ENCODE measurements at places on chromosomes 2 and 18.

DNA sequence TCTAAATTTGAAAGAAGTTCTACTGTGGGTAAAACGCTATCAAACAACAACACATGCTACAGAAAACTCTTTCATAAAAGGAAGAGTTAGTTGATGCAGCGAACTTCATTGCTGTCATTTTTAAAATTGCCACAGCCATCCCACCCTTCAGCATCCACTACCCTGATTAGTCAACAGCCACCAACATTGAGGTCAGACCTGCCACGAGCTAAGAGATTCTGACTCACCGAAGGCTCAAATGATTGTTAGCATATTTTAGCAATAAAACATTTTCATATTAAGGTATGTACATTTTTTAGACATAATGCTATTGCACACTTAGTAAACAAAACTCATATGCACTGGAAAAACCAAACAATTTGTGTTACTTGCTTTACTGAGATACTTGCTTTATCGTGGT is 347.1 kb downstream of the CLIP4 start:
- no peak for DNase-seq

DNA sequence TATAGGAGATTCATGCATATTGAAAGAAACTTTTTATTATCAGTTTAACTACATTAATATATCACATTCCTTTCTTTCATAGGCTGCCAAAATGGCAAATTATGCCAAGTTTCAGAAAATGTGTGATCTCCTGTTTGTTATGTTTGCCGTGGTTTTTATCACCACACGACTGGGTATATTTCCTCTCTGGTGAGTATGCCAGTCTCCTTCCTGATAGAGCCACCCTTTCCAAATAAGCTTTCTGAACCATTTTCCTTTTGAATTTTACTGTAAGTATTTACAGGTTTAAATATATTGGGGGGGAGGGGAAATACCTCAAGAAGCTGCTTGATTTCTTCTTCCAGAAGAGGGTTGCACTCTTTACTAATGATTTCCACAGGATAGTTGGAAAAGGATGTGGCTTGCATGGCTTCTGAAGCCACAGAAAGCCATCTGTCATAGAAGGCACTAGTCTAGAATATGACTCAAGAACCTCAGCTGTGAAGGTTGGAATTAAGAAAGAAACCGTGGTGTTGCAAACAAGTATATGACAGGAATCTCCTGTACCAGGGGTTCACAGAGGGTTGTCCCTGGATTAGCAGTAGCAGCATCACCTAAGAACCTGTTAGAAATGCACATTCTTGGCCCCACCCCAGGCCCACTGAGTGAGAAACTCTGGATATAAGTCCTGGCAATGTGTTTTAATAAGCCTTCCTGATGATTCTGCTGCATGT is 84.5 kb upstream of the NOSTRIN start:
- DNase-seq: no peak

DNA sequence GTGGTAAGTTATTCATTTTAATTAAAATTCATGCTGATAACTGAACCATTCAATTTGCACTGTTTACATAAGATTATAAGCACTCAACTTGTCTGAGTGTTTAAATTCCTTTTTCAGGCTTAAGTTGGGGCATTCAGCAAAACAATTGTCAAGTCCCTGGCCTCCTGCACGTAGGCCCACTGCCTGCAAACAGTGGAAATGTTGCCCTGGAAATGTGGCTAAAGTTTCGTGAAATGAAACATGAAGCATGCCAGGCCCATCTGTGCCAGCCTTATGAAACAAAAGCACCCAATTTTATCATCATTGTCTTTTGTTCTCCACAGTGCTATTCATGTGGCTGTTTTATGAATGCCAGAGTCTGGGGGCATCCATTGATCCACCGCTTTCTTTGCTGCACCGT is 163.7 kb downstream of the PTGR3 start:
- no peak for DNase-seq

- DNase-seq: no peak
Observed at GRCh38 chr2:114784046-114784445, 341.6 kb downstream of the DPP10 start.

DNA sequence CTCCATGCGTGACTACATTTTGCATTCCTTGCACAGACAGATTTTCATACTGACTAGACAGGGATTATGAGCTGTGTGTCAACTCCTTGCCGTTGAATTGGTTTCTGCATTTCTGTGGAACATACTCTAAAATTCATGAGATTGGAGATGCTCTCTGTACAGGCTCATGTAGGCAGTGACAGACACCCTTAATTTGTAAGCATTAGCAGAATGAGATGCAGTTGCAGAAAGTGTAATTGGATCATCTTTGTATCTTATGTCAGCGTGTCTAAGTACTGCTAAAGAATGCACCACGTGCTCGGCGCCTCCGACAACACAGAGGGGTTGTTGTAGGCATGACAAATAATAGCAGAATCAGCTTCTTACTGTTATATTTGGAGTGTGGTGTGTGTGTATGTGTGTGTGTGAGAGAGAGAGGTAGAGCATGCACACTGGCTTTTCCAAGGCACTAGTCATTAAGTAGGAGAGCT is 212.4 kb downstream of the CMPK2 start:
- peak; percentile 36 for DNase-seq

GRCh38 chr2:9087121-9087681 is 83.7 kb upstream of the MBOAT2 start:
- peak; percentile 70 for DNase-seq

- no peak for DNase-seq
Observed at GRCh38 chr2:930935-931334, 19.7 kb upstream of the SNTG2 start.

DNA sequence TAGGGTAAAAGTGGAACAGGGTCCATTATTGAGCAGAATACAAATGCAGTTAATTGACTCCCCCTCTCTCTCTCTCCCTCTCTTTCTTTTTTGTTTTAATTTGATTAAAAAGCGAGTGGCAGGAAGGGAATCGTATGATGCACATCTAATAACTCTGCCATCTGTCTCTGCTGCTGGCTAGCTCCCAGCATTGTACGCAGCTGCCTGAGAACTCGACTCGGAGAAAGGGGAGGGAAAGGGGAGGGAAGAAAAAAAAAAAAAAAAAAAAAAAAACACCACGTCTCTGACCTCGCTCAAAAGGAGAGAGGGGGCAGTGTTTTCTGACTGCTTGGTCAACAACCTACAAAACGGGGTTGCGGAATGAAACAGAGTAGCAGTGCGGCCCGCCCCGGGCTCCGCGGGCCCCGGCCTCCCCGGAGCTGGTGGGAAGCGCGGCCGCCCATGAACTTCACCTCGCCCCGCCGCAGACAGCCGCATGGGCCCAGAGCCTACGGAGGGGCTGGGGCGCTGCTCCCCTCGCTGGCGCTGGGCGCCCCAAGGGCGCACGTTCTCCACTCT is 265.7 kb downstream of the TCF4 start:
- DNase-seq: peak; percentile 97

DNA sequence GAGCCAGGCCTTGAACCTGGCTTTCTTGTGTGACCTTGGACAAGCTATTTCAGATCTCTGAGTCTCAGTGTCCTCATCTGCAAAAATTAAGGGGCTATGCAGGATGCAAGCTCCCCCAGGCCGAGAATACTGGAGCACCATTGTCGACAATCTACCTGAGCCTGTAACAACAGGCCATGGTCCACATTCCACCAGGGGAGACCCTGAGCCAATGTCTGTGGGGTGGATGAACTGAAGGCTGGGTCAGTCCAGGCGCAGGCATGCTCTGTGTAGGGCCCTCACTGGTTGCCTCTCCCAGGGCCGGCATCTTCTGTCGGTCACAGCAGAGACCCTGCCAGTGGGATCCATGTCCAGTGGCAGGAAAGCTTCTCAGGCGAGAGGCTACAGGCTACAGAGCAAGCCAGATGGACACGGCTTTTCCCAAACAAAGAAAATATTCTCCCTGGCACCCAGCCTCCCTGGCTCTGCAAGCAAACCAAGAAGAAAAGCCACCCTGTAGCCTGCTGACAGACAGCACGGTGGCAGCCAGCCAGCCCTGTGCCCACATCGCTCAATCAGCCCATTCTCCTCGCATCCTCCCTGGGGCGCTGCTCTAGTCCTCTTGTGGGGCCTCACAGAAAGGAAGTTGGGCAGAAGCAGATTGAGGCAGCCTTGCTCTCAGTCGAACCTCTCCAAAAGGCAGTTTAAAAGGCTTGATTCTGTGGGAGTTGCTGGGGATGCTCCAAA is 48.7 kb upstream of the FZD7 start:
- no peak for DNase-seq

DNA sequence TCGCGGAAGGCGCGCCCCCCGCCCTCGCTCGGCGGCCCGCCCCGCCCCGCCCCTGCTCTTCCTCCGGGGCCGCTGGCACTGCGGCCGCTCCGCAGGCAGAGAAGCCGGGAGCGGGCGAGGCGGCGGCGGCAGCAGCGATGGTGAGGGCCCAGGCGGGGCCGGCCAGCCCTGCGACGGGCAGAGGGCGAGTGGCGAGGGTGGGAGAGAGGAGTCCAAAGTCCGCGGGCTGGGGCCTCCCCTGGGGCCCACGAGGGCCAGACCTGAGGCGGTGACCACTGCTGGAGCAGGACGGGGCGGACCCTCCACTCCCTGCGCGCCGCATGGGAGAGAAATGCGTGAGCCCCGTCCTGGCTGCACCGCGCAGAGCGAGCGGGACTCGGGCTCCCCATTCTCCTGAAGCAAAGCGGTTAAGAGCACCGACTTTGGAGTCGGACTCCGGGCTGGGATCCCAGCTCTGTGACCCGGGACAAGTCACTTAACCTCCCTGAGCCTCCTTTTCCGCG is at the start of gene VAMP5:
Gene VAMP5 (plus strand): TSS at position 78 of the 503 bp plus-strand sequence. CDS start 60 bp downstream, at position 138.
- DNase-seq: peak; percentile 50

DNA sequence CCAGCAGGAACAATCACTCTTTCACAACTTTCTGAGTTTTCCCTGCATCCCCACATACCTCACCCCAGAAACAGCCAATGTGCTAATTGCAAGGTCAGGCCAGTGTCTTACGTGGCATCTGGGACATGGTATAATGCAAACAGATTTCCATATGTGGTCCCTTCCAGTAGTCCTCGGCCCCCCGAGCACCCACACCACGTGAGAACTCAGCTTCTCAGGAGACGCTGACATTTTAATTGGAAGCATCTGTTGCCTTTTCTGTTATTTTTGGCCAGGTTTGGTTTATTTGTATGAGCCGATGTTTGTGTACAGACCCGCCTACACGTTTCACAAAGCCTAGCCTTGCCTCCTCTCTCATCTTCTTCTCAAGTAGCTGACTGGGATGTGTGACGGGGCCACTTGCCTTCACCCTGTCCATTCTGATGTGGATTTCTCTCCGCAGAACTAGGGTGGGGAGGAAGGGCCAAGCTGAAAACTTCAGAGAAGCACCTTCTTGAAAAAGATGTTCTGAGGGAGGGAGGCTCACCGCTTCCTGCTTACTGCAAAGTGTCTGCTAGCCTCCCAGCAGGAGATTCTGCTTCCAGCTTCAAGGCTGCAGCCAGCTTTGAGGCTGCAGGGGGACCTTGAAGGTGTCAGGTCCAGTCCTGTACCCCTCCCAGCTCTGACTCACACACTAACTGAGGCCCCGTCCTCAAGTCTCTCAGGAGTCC is 109.6 kb upstream of the SLC14A2 start:
- DNase-seq: peak; percentile 45

DNA sequence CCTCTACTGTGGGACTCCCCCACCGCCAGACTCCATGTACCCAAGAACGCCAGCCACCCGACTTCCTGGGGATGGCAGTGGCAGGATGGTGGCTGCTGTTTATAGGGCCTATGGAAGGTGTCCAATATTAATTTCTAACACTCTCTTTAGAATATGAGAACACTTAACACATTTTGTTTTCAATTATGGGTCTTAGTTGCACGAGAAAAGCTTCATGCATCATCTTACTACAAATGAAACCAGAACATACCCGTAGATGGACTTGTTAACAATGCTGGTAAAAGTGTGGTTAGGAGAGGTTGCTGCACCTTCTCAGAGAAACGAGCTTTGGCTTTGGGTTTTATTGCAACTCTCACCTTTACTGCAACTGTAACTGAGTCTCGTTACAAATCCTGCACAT is 335.6 kb upstream of the ID2 start:
- no peak for DNase-seq

DNA sequence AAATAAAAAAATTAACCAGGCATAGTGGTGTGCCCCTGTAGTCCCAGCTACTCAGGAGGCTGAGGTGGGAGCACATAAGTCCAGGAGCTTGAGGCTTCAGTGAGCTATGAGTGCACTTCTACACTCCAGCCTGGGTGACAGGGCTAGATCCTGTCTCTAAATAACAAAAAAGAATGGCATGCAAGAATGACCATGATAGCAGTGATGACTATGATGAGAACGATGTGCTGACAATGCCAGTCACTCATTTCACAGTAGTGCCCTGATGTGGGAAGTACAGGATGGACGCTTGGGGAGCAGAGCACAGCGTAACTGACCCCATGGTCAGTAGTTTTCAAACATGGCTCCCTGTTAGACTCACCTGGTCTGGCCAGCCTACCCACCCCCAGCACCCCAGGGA is 139.1 kb downstream of the VAPA start:
- no peak for DNase-seq

- no peak for DNase-seq
Observed at GRCh38 chr2:217223222-217223930, 363.5 kb upstream of the TNP1 start.

- no peak for DNase-seq
Observed at GRCh38 chr2:147538088-147538487, 306.7 kb upstream of the ACVR2A start.

- peak; percentile 81 for DNase-seq
Observed at GRCh38 chr2:96760986-96761832, 507 bp downstream of the CNNM4 start.

- DNase-seq: no peak
Observed at GRCh38 chr2:236653863-236654262, 84.2 kb downstream of the ACKR3 start.

- DNase-seq: no peak
Observed at GRCh38 chr2:2827761-2828221, 496.7 kb upstream of the MYT1L start.

DNA sequence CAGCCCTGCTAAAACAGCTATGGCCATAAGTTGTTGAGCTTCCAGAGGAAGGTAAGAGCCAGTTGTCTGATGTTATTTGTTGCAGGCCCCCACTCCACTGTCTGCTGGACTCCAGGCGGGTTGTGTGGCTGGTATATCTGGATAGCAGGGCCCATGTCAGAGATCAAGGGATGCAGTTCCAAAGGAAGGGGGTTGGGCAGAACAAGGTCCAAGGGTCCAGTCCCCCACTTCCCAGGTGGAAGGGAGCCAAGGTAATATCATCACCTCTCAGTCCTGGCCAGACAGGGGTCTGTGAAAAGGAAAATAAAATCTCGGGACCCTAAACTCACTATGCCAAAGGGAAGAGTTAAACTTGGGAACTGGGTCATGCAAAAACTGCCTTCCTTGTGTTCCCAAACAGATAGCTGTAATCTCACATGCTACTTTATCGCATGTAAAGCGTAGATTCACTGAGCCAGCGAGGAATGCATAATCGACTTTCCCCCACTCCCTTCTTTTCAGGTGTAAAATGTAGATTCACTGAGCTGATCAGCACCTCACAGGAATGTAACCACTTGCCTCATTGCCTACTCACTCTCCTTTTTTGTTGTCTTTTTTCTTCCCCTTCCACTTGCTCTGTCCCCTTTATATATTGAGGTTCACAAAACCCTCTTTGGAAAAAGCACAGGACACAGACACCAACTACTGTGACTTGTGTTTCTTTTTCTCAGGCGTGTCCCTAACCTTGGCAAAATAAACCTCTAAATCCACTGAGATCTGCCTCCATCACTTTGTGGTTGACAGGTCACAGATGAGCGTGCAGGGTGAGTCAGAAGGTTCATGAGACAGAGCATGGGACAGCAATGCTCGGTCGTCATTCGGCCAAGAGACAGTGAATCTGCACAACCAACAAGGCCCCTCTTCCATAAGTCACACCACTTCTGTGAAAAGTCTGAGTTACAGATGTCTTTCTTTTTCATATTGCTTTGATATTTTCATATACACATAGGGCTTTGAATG is 255.3 kb upstream of the SIX2 start:
- no peak for DNase-seq
